ENCODE measurements at places on chromosomes 6 and 20. TPM values are rescaled to one million over a fixed set of nuclear protein-coding genes. Genes with fewer than 3 reads are reported as not detected.

SUMO4 gene
- total RNA-seq, result 1.8 TPM

SIM1 gene
- 2.9 TPM for total RNA-seq

DDO gene
- total RNA-seq, result 0.39 TPM

TMC2 gene
- under 0.01 TPM for total RNA-seq

All from subcutaneous preadipocyte (primary cell).